Dorsolateral prefrontal cortex (tissue), 122 donors: ENCODE measurements at places on chromosomes 1 and 21. TPM values are rescaled to one million over a fixed set of nuclear protein-coding genes. Genes with fewer than 3 reads are reported as not detected.

The VSIG8 gene
- not detected for total RNA-seq

The LCE2C gene
- not detected for total RNA-seq

The SYPL2 gene
- total RNA-seq: 1.4 TPM

The VASH2 gene
- 4.7 TPM for total RNA-seq

The TMEM61 gene
- not detected for total RNA-seq

The RHD gene
- not detected for total RNA-seq

- DNase-seq: no peak
Observed at GRCh38 chr1:3276341-3276800, 178.1 kb upstream of the ARHGEF16 start.

GRCh38 chr1:87805666-87806378 is 477.1 kb downstream of the LMO4 start:
- DNase-seq: no peak

GRCh38 chr1:163535807-163536206 is 214.1 kb downstream of the NUF2 start:
- DNase-seq: no peak

GRCh38 chr1:246815693-246816270 is 91.6 kb downstream of the SCCPDH start:
- no peak for DNase-seq

GRCh38 chr1:234500269-234500668 is 21.3 kb upstream of the TARBP1 start:
- DNase-seq: no peak

DNA sequence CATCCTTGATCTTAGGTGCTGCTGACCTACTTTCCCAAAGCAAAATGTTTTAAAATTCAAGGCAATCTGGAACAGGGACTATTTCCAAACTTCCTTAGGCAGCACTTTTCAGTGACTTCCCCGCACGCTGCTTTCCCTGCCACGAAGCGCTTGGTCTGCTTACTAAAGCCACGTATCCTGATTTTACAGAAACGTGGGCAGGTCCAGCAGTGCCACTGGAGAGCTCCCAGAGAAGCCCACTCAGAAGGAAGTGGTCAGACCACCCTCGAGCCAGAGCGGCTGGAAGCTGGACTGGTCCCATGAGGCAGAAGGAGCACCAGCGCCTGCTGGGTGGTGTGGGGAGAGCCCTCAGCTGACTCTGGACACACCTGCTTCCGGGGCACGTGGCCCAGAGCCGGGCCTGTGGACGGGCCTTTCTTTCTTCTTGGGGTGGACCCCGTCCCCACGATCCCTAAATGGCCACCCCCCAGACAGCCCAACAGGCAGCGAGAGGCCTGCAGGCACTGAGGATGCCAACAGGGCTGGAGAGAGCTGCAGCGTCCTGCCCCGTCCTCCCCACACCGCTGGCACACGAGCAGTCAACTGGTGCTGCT is 23.2 kb downstream of the PTTG1IP start:
- no peak for DNase-seq

GRCh38 chr1:109517337-109517736 is 7.8 kb upstream of the AMIGO1 start:
- no peak for DNase-seq

DNA sequence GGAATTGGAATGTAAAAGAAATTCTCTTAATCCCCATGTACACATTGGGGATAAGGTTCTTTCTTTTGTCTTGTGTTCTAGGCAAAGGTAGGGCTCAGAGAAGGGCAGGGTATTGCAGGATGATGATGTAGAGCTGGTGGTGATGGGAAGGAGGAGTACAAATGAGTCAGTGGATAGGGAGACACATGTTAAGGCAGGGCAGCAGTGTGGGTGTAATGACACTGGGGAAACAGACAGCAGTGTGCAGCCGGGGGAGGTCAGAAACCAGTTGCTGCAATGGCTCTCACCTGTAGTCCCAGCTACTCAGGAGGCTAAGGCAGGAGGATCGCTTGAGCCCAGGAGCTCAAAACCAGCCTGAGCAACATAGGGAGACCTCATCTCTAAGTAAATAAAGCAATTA is 5.1 kb downstream of the NLRP3 start:
- no peak for DNase-seq

DNA sequence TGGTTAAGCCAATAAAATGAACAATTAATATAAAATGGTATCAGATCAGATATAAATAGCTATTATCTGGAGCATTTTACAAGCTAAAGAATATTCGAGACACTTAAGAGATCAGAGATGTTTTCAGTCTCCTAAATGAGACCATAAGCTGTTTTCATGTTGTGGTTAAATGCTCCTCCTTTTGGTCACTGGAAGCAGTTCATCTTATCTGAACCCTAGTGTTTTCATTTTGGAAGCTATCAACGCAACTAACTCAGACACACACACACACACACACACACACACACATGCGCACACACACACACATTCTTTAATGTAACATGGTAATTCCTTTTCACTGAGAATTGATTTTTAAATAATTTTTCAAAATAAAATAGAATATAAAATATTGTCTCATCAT is 10.0 kb upstream of the LRRC8C start:
- DNase-seq: no peak

DNA sequence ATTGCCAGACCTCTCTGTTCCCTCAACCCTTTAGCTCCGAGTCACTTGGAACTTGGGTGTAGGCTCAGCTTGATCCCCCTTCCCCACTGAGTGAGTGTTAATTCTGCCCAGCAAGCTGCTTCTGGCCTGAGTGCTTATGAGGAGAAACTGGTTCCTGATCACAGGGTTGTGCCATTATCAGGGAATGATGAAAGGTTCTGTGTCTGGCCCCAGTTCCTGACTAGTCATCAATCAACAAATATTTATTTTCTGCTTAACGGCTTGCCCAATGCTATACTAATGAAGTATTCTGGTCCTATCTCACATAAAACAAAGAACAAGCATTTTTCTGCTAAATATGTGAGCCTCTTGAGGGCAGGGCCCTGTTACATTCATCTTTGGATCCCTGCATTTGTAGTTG is 20.8 kb downstream of the CC2D1B start:
- no peak for DNase-seq
